ENCODE measurements at places on chromosomes 16 and 17.
A peak's percentile ranks its signal among the peaks of the same experiment; 100 is the strongest.

- no peak for DNase-seq
Observed at GRCh38 chr16:12458591-12459358, 344.9 kb downstream of the CPPED1 start.

- DNase-seq, result no peak
Observed at GRCh38 chr17:27946513-27946912, 53.3 kb upstream of the LYRM9 start.

DNA sequence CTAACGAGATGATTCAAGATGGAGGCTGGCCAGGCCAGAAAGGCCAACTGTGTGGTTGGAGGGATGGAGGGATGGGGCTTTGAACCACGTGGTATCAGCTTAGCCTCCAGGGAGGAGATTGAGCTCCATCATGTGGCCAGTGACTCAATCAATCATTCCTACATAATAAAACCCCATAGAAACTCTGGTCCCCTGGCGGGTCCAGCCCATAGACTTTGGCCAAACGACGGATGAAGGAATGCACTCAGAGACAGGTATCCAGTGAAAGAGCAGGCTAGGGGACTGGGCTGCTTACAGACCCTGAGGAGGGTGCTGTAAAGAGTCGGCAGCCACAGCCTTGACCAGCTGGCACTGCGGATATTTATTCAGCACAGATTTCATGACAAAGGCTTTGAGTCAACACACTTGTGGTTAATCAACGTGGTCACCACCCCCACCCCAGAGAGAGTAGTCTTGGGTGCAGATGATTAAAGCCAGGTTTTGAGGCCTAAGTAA lies 308.7 kb upstream of the TNRC6C start:
- peak; percentile 39 for DNase-seq

DNA sequence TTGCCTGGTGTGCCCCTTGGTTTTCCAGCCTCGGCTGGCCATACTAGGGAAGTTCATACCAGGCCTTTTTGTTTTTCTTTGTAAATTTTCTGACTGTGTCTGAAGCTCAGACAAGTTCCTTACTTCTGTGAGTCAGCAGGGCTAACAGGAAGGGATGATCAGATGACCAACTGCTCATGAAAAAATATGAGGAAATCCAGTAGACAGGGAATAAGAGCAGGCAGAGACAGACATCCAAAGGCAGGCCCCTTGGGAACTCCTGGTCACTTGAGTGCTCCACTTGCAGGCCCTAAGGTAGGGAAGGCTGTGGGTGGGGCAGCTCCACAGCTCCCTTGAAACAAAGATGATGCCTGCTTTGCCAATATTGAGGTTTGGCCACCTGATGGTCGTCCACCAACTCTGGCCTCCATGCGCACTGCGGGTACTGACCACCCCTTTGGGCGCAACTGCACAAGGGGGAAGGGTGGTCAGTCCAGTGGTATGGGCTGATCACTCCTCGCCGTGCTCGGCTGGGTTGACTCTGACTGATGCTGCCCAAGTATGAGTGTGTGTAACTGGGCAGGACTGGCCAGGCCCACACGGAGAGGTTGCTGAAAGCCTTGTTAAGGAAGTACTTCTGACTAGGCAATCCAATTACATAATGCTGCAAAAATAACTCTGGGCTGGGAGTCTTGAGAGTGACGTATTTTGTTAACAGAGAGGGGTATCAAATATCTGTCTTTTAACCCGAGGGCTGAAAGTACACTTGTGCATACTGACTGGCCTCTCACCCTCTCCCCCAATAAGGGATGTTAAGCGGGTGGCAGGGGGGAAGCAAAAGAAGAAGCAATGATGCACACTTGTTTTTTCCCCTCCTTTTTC lies 20.8 kb upstream of the ZFHX3 start:
- DNase-seq, result no peak

- DNase-seq, result peak; percentile 93
Observed at GRCh38 chr17:40191237-40192208, 14.3 kb downstream of the RAPGEFL1 start.

- DNase-seq, result no peak
Observed at GRCh38 chr17:35377706-35378105, 4.3 kb upstream of the SLFN11 start.

DNA sequence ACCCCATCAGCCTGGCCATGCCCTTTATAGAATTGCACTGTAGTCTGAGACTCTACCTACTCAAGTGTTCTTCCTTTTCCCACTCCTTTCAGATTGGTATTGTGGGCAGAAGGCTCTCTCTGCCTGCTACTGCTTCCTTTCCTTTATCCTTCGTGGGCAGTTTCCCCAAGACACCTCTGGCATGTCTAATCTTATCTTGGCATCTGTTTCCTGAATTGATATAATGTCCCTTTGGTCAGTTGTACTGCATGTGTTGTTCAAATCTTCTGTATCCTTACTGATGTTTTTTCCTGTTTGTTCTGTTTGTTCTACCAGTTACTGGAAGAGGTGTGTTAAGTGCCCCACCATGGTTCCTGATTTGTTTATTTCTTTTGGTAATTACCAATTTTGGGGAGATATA lies 29.5 kb upstream of the MSI2 start:
- DNase-seq, result no peak

- DNase-seq, result no peak
Observed at GRCh38 chr17:72233986-72234385, 113.2 kb downstream of the SOX9 start.

GRCh38 chr17:50203604-50204345 lies 2.3 kb upstream of the COL1A1 start:
- DNase-seq, result no peak

- no peak for DNase-seq
Observed at GRCh38 chr17:82791532-82791931, 39.7 kb downstream of the TBCD start.

- no peak for DNase-seq
Observed at GRCh38 chr17:59491353-59492090, 73.9 kb upstream of the DHX40 start.

DNA sequence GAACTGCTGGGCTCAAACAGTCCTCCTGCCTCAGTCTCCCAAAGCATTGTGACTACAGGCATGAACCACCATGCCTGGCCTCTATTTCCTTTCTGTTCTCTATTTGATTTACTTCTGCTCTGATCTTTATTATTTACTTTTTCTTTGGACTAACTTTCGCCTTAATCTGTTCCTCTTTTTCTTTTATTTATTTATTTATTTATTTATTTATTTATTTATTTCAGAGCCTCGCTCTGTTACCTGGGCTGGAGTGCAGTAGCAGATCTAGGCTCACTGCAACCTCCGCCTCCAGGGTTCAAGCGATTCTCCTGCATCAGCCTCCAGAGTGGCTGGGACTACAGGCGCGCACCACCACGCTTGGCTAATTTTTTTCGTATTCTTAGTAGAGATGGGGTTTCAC lies 1158.3 kb upstream of the GOT2 start:
- DNase-seq, result no peak

GRCh38 chr17:73133911-73134649 lies 30.7 kb upstream of the SSTR2 start:
- no peak for DNase-seq

GRCh38 chr17:70797166-70797565 lies 627.8 kb downstream of the KCNJ2 start:
- DNase-seq, result peak; percentile 44
